Fibroblast of skin of back (primary cell): ENCODE measurements at places on chromosomes 4 and X.

DNA sequence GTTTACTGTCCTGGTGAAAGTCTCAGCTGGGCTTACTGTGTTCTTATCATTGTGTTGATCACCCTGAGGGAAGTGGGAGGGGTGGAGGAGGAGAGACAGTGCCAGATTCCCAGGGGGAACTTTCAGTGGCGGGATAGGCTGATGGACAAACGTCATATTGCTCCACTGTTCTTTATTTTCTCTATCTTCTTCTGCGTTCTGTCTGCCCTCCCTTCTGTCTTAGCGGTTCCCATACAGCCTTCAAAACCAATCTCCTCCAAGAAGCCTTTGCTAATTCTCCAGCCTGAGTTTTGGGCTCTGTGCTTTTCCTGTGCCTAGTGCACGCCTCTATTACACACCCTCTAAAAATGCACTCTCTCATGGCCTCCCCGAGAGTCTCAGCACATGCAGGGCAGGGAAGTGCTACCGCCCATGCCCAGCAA is 448.7 kb upstream of the FAT1 start:
- peak; percentile 89 for DNase-seq

DNA sequence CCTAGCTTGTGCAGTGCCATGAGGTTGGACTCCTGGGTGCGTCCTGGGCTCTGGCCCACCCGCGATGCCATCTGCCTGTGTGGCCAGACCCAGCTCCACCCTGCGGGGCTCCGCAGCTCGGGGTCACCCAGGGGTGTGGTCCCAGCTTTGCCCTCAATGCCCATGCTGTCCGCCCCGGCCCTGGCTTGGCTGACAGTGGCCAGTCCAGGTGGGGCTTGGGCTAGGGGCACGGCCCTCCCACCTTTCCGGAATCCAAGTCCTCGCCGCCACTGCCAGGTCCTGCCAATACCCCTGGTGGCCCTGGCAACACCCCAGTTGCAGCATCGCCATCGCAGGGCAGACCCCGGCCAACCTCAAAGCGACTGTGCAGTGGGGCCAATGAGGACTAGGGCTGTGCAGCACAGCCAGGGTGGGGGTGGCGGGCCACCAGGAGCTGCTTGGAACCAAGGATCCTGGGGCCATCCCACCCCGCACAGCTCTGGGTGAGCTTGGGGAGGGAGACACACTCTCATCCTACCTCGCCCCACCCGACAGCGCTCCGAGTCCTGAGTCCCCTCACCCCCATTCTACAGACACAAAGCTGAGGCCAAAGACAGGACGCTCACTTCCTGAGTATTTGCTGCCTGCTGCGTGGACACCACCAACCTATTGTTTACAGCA is 80.9 kb downstream of the ZNF718 start:
- no peak for DNase-seq

DNA sequence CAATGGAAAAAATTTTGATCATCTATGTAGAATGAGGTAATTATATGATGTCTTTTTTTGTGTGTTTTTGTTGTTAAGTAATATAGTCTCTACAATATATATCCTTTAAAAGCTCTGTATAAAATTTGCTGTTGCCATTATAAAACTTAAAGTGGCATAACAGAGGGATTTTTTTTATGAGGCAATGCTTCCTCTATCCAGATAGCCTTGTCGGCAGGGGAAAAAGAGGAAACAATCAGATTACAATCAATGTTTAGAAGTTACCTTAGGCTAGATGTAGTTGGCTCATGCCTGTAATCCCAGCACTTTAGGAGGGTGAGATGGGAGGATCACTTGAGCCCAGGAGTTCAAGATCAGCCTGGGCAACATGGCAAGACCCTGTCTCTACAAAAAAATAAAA is 86.8 kb downstream of the DIAPH2 start:
- DNase-seq: no peak

- no peak for DNase-seq
Observed at GRCh38 chr4:10085386-10085785, 31.2 kb downstream of the WDR1 start.

GRCh38 chrX:39904816-39905537 is 192.8 kb downstream of the BCOR start:
- DNase-seq: no peak

DNA sequence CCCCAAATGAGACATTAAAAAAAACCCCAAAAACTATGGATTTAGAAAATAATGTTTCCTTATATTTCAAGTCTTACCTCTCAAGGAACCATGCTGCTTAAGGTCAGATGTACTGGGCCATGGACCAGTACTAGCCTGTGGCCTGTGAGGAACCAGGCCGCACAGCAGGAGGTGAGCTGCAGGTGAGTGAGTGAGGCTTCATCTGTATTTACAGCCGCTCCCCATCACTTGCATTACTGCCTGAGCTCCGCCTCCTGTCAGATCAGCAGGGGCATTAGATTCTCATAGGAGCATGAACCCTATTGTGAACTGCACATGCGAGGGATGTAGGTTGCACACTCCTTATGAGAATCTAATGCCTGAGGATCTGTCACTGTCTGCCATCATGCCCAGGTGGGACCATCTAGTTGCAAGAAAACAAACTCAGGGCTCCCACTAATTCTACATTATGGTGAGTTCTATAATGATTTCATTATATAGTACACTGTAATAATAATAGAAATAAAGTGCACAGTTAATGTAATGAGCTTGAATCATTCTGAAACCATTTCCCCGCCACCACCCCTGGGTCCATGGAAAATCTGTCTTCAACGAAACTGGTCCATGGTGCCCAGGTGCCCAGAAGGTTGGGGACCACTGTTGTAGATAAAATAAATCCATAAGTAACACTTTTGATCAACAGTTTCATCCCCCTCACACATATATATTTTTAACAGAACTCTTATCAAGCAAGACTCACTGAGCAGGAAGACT is 105.3 kb upstream of the CBR4 start:
- DNase-seq: no peak

- no peak for DNase-seq
Observed at GRCh38 chr4:141124224-141124623, 9.0 kb downstream of the RNF150 start.

GRCh38 chr4:26753617-26754016 is 107.0 kb upstream of the STIM2 start:
- no peak for DNase-seq

- peak; percentile 97 for DNase-seq
Observed at GRCh38 chr4:169117591-169118081, 107.6 kb upstream of the CBR4 start.

DNA sequence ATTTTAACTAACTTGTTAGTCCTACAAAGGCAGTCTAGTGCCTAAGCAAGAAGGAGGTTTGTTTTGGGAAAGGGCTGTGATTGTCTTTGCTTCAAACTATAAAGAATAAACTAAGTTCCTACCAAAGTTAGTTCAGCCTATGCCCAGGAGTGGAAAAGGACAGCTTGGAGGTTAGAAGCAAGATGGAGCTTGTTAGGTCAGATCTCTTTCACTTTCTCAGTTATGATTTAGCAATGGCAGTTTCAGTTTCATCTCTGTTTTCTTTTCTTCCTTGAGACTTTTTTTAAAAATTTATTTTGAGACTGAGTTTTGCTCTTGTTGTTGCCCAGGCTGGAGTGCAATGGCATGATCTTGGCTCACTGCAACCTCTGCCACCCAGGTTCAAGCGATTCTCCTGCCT is 82.9 kb upstream of the NLGN4X start:
- DNase-seq: no peak

DNA sequence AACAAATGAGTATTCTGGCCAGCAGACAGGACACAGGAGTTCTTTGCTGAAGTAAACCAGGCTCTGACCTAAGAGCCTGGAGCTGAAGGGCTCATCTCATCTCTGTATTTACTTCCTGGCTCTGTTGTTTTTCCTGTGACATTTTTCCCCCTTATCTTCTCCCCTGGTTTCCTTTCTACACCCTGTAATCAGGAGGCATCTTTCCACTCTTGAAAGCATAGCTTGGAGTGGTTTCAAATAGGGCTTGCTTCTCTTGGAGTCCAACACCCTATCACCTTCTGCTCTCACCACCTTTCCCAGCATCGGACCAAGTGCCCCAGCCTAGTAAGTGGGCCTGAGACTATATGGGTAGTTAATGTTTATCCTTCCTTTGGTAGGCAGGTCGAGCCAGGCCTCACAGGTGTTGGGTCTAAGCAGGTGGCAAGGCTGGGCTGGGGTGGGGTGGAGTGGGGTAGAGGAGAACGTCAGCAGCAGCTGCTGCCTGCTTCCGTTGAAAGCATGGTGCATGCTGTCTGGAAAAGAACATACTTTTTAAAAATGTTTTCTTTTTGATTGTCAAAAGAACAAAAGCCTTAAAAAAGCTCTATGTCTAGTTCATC is 1.2 kb downstream of the DRP2 start:
- DNase-seq: no peak

GRCh38 chr4:127756906-127757305 is 25.2 kb upstream of the HSPA4L start:
- DNase-seq: no peak

- no peak for DNase-seq
Observed at GRCh38 chr4:158033416-158034120, 139.3 kb downstream of the GASK1B start.

DNA sequence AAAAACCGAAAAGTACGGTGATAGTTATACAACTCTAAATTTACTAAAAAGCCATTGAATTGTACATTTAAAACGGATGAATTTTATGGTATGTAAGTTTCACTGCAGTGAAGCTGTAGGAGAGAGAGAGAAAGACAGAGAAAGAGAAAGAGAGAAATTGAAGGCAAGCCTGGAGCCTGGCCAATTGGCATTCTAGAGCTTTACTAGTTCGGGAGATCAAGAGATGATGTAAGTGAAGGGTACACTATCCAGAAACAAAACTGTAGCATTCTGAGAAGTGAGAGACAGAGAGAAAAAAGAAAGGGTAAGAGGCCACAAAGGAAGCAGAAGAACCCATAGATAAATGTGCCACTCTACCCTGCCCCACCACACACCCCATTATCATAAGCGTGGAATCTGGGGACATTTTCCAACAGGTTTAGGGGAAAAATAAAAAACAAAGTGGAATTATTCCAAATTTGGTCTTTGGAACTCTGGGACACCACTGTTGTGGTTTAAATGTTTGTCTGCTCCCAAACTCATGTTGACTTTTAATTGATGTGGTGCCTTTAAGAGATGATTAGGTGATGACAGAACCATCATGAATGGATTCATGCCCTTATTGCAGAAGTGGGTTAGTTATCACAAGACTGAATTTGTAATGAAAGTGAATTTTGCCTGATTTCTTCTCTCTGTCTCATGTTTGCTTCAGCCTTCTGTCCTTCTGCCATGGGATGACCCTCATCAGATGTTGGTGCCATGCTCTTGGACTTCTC is 123.0 kb upstream of the PLS3 start:
- no peak for DNase-seq

DNA sequence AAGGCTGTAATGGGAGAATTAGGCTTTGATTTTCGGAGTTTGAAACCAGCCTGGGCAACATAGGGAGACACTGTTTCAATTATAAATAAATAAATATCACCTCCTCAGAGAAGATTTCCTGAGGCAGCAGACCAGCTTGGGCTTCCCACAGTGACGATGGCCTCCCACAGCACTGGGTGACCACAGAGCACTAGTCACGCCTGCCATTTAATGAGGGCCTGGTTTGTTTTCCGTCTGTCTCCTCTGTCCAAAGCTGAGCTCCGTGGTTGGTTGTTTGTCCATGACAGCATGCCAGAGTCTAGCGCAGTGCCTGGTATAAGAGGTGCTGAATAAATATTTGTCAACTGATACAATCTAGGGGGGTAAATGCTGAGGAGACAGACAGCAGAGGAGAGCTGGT is 10.4 kb upstream of the PDGFRA start:
- DNase-seq: peak; percentile 39

DNA sequence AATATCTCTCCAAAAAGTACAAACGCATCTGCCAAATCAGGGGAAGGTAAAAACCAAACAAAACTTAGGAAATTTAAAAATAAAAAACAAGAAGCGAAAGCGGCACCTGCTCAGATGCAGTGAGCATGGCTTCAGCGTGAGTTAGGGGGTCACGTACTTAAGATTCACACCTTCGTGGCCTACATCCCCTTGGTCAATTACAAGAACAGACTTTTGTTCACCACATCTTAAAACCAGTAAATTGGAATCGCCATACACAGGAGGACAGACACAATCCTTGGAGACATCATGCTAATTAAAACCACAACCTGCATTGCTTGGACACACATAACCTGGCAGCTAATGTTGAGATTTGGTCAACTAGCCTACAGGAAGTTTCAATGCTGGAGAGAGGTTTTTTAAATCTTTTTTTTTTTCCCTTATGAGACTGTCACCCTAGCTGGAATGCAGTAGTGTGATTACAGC is 12.5 kb upstream of the SEL1L3 start:
- no peak for DNase-seq

DNA sequence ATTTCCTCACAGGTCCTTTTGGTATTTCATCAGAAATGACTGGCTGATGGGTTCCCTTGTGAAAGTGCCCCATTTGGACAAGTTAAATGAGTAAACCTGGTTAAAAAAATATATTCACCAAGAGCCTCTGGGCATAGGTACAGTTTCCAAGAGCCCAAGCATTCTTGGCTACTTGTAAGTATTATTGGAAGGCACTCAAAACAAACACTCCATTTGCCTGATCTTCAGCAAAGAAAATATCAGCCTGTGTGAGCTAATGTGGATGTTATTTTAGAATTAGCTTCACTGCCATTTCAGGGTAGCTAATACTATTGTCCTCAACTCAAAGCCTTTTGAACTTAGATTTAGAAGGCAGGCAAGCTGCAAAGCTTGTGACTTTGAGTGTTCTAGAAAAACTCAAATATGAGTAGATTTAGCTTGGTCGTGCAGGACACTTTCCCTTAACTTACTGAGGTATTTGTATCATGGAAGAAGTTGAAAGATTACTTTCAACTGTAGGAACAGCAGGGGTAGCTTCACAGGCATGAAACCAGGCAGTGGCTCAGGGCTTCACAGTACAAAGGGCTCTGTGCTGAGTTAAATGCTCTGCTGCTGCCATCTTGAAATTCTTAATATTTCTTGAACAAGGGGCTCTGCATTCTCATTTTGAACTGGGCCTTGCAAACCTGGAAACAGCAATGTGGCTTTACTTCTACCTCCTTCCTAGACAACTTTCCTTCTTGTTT is 177.2 kb downstream of the AMELX start:
- DNase-seq: peak; percentile 91
